ENCODE measurements at places on chromosomes 16 and 17.
A peak's percentile ranks its signal among the peaks of the same experiment; 100 is the strongest.

- no peak for DNase-seq
Observed at GRCh38 chr16:86798247-86799041, 220.1 kb downstream of the FOXL1 start.

DNA sequence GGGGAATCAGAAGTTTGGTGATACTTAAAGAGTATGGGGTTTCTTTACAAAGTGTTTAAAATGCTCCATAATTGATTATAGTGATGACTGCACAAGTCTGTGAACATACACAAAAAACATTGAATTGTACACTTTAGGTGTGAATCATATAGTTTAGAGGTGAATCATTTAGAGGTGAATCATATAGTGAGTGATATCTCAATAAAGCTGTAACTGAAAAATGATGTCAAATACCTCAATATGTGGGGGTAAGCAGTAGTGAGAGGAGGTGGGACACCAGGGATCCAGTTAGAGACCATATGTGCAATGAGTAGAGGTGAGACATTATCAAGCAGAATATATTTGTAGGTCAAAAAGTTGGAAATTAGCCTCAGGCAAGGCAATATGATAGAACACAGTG, 264.5 kb downstream of the PMP22 start:
- no peak for DNase-seq

- DNase-seq = no peak
Observed at GRCh38 chr17:43169561-43170139, 1.4 kb upstream of the NBR1 start.

GRCh38 chr17:50872710-50873424, 6.7 kb upstream of the TOB1 start:
- DNase-seq = peak; percentile 59

- no peak for DNase-seq
Observed at GRCh38 chr17:79003661-79004411, 5.7 kb downstream of the CANT1 start.

- DNase-seq = no peak
Observed at GRCh38 chr17:73972901-73973300, 230.6 kb upstream of the RPL38 start.

- no peak for DNase-seq
Observed at GRCh38 chr16:70597135-70597835, 49.1 kb upstream of the IL34 start.

DNA sequence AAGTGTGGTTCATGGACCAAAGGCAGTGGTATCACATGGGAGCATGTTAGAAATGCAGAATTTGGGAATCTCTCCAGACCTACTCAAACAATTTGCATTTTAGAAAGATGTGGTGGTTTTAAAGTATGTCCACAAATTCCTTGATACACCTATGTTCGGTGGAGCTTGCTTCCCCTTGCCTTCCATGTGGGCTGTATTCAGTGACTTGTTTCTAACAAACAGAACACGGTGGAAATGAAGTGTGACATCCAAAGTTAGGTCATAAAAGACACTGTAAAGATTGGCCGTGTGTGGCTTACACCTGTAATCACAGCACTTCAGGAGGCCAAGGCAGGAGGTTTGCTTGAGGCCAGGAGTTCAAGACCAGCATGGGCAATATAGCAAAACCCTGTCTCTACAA, 16.7 kb downstream of the COQ7 start:
- DNase-seq = no peak

- no peak for DNase-seq
Observed at GRCh38 chr16:71214746-71215381, 15.7 kb downstream of the HYDIN start.

GRCh38 chr17:64774888-64775540, 112.9 kb upstream of the SMURF2 start:
- no peak for DNase-seq

GRCh38 chr17:28748852-28749515, 5.2 kb downstream of the TRAF4 start:
- DNase-seq = peak; percentile 39

GRCh38 chr17:17556671-17557070, 34.8 kb downstream of the PEMT start:
- DNase-seq = no peak

- DNase-seq = no peak
Observed at GRCh38 chr16:80563066-80563465, 22.3 kb downstream of the DYNLRB2 start.

- DNase-seq = no peak
Observed at GRCh38 chr17:8823279-8823678, 24.1 kb upstream of the MFSD6L start.

- DNase-seq = no peak
Observed at GRCh38 chr17:56108811-56109284, 44.4 kb upstream of the ANKFN1 start.

DNA sequence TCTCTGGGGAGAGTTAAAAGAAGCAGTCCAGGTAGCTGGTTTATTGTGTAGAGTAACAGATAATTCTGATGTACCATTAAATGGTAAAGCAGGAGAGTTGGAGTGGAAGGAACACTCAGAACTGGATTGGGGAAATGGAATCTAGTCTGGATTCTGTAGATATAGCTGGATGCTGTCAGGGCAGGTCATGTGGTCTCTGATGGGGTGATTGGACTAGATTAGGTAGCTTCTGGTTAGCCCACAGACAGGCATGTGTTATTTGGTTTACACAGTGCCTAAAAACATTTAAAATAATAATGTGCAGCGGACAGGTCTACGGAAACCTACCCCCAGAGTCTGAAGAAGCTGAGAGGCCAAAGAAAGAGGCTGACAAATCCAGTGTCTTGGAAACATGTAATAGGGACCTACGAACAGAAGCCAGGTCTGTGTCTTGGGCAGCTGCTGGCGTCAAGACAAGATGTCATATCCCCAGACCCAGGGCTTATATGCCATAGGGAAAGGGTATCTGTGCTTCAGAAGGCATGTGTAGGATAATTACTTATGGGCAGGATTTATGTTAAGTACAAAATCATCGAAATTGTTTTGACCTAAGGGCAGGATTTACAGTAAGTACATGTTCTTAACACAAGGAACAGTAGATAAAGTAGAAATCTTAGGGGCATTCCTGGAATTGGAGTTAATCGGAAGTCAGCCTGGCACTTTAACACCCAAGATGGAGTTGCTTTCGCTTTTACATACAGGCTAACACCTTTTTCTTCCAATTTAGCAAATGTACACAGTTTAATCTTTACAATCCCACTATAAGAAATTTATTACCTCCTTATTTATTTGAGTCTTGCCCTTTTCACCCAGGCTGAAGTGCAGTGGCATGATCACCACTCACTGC, 12.4 kb downstream of the LUC7L3 start:
- no peak for DNase-seq

- DNase-seq = no peak
Observed at GRCh38 chr17:39929646-39930407, 2.3 kb downstream of the LRRC3C start.

DNA sequence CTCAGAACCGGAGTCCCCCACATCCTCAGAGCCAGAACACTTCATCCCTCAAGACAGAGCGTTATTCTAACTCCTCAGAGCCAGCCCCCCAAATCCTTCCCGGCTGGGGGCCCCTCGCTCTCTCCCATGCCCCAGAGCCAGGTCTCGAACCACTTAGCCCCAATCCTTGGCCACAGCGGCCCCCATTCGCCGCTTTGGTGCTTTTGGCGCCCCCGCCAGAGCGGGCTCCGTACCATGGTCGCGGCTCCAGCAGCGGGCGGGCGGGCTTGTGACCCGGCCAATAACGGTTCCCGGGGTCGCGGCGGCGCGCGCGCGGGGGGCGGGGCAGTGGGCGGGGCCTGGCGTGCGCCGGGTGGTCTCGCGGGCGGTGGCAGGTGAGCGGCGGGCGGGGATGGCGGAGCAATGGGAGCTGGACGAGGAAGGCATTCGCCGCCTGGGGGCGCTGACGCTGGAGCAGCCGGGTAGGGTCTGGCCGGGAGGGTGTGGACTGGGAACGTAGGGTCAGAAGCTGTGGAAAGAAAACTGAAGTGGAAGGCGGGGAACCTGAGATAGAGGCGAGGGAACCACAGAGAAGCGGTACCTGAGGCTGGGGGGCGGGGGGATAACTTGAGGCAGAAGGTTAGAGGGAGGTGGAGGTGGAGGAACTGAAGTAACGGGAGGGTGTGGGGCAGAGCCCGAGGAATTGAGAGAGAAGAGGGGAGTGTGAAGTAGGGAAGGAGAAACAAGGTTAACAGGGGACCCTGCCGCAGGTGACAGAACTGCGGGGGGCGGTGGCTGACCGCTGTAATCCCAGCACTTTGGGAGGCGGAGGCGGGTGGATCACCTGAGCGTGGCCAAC, at the start of the genes KCTD19 and LRRC36:
TSS of gene KCTD19 (minus strand) at position 270 of the 838 bp plus-strand sequence. CDS start at position 236, 34 bp downstream.
TSS of gene LRRC36 (plus strand) at position 344 of the 838 bp plus-strand sequence. CDS start at position 392, 48 bp downstream.
- peak; percentile 70 for DNase-seq

- DNase-seq = peak; percentile 17
Observed at GRCh38 chr17:17172990-17173389, 33.1 kb downstream of the PLD6 start.

- no peak for DNase-seq
Observed at GRCh38 chr17:62981933-62982332, 15.9 kb downstream of the TANC2 start.

GRCh38 chr16:78742501-78743283, 643.2 kb downstream of the WWOX start:
- DNase-seq = no peak

- DNase-seq = no peak
Observed at GRCh38 chr17:43609613-43610385, 51.9 kb downstream of the MEOX1 start.

DNA sequence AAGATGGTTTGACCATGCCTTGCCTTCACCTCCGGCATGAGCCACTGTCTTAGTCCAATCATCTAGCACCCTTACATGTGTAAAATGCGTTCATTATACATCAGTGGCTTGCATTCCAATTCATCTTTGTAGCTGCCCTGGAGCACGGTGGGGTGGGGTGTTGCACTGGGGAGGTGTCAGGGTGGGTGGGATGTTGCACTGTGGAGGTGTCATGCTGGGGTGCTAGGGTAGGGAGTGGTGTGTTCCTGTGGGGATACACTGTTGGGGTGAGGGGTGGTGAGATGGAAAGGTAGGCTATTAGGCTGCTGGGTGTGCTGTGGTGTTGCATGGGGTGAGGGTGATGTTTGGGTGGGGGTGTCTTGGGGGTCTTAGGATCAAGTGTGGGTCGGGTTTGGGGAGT, 47.0 kb downstream of the NLRC5 start:
- DNase-seq = no peak

DNA sequence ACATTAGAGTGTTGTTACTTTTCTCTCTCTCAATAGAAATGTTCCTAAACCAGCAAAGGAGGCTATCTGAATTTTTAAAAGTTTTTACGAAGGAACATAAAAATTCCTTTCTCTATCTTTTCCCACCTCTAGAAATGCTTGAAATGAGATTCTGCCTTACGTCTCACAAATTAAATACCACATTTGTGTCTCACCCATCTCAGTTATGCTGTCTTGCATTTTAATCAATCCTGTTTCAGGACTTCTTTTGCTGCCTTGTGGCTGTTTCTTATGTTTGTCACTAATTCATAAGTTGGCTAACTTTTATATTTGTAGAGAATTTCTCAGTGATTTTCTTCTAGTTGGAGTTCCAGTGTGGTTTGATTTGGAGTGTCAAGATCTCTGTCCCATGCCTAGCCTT, 3.5 kb downstream of the OMG start:
- DNase-seq = no peak

GRCh38 chr16:874366-875181, 74.0 kb upstream of the GNG13 start:
- peak; percentile 36 for DNase-seq

DNA sequence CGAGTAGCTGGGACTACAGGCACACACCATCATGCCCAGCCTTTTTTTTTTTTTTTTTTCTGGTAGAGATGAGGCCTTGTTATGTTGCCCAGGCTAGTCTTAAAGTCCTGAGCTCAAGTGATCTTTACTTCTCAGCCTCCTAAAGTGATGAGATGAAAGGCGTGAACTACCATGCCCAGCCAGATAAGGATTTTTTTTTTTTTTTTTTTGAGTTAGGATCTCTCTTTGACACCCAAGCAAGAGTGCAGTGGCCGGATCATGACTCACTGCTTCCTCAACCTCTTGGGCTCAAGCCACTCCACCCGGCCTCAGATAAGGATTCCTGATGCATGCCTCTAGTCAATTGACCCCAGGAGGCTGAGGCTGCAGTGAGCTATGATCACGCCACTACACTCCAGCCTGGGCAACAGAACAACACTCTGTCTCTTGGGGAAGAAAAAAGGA, 11.2 kb upstream of the PLEKHG4 start:
- peak; percentile 67 for DNase-seq

GRCh38 chr16:27224271-27224737, 21.0 kb downstream of the KDM8 start:
- no peak for DNase-seq

DNA sequence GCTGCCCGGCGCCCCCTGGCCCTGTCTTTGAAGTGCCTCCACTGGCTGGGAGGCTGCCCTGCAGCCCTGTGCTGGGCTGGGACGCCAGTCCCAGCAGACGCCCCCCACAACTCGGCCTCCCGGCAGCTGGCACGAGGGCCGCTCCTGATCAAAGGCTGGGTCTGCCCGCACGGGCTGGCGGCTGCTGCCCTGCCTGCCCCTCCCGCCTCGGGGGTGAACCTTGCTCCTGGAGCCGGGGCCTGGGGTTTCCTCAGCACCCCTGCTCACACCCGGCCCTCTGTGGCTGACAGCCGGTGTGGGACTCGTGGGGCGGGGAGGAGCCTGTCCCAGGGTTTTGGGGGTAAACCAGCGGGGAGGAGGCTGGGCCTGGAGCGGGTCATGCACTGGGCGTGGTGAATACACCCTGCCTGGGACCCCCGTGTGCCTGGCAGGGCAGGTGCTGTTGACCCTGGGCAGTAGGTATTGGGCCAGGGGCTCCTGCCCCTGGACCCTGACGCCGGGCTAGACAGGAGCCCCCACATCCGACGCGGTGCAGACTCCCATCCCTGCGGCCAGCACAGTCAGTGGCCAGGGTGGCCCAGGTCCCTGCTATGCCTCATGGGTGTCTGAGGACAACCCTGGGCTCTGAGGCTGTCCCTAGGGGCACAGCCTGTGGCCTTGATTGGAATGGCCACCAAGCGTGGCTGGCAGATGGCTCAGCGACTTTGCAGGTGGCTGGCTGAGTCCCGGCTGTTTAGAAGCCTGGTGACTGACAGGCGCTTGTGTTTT, 21.7 kb downstream of the CENPX start:
- DNase-seq = no peak

- no peak for DNase-seq
Observed at GRCh38 chr17:59769887-59770286, 62.4 kb downstream of the VMP1 start.

GRCh38 chr17:5354886-5355415, 64.5 kb downstream of the NUP88 start:
- DNase-seq = no peak

DNA sequence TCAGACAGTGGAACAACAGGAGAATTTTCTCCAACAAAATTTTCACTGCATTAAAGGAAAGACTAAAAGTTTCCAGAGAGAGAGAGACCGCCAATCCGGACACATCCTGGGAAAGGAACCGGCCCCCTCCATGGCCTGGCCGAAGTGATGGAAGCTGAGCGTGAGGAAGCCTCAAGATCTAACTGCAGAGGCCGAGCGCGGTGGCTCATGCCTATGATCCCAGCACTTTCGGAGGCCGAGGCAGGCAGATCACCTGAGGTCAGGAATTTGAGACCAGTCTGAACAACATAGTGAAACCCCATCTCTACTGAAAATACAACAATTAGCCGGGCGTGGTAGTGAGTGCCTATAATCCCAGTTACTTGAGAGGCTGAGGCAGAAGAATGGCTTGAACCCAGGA, 3.9 kb downstream of the CTRB2 start:
- DNase-seq = no peak

Measured in Right ventricle myocardium superior (tissue), 1 donor.